ENCODE measurements at places on chromosomes 6 and 20.

- DNase-seq: no peak
These were observed 8.2 kb downstream of the RNF144B start for GRCh38 chr6:18395177-18395855.

GRCh38 chr6:126541806-126542491, 202.0 kb downstream of the CENPW start:
- DNase-seq: no peak

GRCh38 chr6:75118925-75119515, 86.8 kb downstream of the COL12A1 start:
- no peak for DNase-seq

DNA sequence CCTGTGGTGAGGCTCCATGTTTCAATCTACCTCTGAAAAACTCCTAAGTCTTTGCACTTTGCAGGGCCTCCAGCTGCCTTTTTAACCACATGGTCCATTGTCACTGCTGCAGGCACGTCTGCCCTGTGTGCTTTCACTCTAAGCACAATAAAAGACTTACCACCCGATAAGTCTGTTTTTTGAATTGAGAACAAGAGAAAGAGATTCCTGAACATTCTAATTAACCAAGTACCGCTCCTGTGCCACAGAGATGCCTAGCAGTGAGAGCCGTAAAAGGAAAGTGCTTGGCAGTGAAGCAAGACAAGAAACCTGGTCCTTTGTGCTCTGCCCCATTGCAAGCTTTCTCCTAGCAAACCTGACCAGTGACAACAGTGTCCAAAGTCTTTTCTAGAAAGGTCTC, 487.6 kb upstream of the FLRT3 start:
- no peak for DNase-seq

DNA sequence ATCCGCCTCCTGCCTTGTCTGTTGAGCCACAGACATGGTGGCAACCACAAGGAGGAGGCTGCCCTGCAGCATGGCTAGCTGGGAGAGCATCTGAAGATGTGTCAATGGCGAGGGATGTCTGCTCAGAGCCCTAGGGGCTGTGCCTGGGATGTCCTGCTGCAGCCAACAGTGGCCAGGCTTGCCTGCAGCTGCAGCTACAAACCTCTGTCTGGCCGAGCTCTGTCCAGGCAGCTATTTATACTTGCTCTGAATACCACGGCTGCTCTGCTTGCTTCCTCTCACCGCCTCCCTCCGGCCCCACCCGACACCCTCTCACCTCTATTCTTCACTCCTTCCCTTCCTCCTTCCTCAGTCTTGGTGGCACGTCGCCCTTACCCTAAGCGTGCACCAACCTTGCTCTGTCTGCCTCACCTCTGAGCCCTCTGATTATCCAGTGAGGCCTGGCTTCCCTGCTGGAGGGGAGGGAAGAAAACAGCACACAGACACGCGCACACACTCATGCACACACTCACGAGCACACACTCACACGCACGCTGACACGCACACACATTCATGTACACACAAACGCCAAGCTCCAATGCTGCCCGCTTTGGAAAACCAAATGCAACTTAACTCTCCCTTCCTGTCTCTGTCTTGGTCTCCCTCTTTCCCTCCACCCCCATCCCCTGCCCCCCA, at the start of gene ANGPT4:
Gene ANGPT4 (minus strand): TSS at position 210 of the 675 bp plus-strand sequence. CDS start 120 bp downstream, at position 90.
- no peak for DNase-seq

- no peak for DNase-seq
These were observed 2.5 kb upstream of the PMEPA1 start for GRCh38 chr20:57712341-57712740.

DNA sequence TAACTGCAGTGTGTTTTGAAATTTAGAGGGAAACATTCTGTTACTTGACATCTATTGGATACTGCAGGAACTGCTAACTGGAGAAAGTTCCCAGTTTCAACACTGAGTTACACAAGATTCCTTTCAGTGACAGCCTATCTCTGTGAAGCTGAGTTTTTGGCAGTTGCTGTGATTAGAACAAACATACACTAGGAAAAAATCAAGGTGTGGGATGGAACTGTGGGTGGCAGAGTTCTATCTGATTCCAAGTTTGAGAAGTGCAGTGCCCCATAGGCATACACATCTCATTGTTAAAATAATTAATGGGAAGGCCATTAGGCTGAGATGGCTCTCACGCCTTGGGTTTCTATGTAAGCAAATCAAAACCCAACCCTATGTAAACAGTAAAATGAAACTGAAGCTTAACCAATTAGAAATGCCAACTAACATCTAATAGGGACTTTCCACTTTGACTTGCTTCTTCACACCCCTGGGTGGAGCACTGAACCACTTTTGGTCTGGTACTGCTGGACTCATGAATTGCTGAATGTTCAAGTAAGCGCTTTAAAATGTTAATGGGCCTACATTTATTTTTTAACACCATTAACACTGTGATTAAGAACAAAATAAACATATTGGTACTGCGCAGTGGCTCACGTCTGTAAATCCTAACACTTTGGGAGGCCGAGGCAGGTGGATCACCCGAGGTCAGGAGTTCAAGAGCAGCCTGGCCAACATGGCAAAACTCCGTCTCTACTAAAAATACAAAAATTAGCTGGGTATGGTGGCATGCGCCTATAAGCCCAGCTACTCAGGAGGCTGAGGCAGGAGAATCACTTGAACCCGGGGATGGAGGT, 55.2 kb upstream of the TBC1D7 start:
- no peak for DNase-seq

DNA sequence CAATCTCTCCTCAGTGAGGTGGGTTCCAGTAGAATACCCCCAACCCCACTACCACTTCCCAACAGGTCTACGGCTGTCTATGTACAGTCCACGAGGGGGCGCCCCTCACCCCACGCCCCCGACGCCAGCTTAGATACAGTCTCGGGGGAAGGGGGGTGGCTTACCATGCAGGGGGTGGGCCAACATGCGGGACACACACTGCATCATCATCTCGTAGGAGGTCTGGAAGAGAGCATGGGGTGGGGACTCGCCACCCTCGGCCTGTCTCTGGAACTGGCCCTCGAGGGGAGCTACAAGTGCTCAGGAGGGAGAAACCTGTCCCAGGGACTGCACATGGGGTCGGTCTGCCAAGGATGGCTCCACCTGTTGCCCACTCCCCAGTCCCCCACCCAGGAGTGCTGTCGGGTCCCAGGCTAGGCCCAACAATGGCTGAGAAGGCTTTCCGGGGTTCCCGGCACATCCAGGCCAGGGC, 8.5 kb downstream of the MTCH1 start:
- DNase-seq: peak; percentile 15

DNA sequence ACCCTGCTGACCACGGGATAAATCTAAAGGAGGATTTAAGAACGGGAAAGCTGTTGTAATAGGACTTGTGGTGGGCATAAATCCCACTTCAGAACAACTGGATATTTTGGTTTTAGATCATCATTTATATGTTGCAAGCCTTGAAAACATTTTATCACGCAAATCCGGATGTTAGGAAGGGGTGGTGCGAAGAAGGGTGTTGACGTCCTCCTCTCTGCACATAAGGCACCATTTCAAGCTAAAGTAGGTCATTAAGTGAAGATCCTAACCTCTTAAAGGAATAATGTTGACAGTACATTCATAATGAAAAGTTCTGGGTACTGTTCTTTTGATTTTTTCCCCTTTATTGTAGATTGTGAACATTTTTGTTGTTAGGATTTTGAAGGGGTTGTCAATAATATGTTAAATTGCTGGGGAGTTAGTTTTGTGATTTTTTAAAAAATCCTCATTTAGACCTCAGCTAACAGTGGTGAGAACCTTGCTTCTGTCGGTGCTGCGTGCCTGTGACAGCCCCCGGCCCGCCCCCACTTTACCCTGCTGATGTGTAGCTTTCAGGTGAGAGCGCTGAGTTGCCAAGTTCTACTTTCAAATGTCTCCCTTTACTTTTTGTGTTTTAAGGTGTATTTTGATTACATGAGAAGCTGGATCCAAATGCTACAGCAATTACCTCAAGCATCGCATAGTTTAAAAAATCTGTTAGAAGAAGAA, 88.8 kb downstream of the MAP3K4 start:
- DNase-seq: no peak

DNA sequence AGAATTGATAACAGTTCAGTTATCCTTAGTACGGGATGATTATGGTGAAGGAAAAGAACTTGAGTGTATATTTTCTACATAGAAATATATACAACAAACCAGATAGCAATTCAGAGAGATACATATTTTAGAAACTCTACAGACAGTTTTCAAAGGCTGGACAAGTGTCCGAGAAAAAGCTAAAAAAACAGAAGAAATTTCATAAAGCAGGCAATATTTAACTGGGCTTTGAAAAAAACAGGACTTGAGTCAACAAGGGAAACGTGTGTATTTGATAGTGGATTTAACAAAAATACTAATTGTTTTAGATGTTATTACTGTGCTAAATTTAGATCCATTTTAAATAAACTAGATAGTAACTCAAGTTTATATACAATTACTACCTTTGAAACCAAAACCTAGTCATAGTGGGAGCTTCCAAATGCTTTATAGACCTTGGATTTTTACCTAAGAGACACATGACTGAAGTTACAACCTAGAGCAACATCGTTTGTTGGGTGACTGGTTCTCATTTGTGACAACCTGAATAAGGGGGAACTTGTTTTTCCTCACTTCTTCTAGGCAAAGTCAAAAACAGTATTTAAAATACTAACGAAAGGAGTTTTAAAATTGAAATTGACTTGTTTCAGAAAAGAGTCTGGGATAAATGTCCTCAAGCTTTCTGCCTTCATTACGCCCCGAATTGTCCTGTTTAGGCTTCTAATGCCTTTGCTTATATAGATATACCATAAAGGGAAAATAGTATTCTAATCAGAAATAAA, 116.7 kb upstream of the PRSS16 start:
- no peak for DNase-seq

- DNase-seq: no peak
These were observed 32.5 kb downstream of the ZC3H12D start for GRCh38 chr6:149452037-149452939.

GRCh38 chr20:59455402-59456341, 148.7 kb upstream of the PHACTR3 start:
- DNase-seq: peak; percentile 42

DNA sequence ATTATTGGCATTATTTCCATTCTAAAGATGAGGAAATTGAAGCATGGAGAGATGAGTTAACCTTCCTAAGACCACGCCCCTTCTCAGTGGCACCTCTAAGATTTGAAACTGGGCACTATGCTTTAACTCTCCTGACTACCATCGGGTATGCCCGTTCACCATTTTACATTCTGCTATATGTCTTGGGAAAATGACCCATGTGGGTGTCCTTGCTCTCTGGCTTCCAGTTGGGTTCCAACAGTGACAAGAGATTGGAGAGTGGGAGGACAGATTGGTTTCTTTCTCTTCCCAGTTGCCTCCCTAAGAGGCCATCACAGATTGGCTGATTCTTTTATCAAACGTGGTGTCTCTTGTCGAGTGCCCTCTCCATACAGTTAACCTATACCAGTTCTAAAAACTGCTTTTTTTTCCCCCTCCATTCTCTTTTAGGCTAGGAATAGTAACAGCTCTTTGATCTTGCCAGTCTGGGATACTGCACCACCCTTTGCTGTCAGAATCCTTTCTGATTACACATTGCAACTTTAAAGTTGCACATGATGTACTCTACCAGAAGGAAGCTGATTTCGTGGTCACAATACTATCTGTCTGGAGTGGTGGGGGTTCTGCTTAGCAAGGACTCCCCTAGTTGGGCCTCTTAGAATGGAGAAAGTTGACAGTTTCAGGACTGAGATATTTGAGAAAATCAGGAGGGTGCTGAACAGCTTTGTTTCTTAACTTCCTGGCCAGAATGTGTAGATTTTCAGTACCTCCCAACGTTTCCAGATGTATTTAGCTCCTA, 88.0 kb upstream of the ELOVL5 start:
- no peak for DNase-seq

DNA sequence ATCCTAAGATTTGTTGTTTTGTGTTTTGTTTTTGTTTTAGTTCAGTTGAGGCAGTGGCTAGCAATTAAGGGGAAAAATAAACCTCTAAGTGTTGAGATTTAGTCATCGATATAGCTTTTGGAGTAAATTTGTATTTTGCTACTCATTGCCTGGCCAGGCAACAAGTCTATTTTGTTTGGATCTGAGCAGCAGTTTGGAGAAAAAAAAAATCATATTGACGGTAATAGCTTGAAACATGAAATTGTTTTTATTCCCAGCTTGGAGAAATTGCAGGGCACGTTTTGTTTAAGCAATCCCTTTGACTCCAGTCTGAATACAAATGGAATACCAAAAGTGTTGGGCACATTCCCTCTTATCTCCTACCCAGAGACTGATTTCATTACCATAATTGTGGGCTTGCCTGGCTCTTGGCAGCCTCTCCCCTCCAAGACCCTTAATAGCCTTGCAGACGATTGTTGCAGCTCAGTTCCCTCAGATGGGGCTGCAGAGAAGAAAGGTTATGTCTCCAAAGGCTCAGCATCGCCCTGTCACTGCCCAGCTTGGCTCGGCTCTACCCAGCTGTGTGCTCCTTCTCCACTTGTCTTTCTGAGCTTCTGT, 56.0 kb downstream of the ISM1 start:
- DNase-seq: no peak

GRCh38 chr6:14217728-14218518, 100.4 kb downstream of the CD83 start:
- no peak for DNase-seq

DNA sequence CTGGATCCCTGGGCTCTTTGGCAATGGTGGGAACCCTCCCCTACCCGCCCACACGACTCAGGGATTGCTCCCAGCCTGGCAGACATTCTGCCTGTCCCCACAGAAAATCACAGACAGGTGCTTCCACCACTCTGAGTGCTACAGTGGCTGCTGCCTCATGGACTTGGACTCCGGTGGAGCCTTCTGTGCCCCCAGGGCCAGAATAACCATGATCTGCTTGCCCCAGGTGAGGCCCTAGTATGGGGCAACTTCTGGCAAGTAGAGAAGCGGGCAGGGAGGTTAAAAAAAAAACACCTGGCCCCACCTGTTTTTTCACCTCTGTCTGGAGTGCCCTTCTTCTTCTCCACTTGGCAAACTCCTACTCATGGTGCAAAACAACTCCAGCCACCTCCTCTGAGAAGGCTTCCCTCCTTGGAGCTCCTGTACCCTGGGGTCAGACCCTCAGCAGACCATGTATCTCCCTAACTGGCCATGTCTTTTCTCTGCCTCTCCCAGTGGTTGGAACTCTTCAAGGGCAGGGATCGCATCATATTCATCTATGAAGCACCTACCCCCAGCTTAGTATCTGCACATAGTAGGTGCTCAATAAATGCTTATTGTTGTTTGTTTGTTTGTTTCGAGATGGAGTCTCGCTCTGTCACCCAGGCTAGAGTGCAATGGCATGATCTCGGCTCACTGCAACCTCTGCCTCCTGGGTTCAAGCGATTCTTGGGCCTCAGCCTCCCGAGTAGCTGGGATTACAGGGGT, 1.1 kb downstream of the CLPSL2 start:
- DNase-seq: no peak

DNA sequence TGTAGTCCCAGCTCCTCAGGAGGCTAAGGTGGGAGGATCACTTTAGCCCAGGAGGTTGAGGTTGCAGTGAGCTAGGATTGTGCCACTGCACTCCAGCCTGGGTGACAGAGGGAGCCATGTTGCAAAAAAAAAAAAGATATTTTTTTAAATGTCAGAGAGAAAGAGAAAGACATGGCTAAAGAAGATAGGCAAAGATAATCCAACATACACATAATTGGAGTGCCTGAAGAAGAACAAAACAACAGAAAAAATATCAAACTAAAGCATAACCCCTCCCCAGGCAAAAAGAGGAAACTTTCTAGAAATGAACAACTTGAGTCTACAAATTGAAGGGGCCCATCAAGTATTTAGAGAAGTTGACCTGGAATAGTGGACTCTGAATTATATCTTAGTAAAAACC, 14.0 kb upstream of the GRM4 start:
- no peak for DNase-seq
